ENCODE measurements at places on chromosomes 4 and X.
A peak's percentile ranks its signal among the peaks of the same experiment; 100 is the strongest.

DNA sequence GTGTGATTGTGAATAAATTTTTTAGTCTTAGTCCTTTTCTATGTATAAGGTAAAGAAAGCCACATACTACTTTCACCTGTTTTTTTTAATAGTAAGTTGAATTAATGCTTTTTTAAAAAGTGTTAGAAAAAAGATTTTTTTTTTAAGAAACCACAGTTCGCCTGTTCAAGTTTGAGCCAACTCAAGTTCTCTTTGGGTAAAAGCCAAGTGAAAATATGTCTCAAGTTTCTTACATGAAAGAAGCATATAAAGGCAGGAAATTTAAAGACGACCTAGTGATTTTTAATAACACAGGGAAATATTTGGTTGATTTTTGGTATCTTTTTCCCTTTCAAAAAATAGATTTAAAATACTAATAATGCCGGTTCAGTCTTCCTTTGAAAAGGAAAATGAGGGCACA lies 369.9 kb upstream of the NR3C2 start:
- DNase-seq = no peak

GRCh38 chrX:119495734-119496726 lies 27.8 kb downstream of the SLC25A5 start:
- DNase-seq = no peak

DNA sequence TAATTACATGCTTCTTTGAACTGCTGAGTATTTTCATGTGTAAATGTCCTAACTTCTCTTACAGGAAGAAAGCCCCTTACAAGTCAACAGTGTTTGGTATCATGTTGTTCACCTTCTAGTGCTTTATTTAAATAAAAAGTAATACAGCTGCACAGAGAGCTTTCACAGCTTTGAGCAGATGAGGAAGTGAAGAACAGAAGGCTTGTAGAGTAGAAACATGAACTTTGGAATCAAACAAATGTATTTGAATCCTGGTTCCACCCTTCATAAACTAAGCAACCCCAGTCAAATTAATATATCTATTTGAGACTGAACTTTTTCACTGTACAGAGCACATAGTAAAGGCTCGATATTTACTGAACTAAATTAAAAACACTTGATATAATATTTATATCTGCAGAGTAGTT lies 120.5 kb downstream of the CAMK2D start:
- no peak for DNase-seq

GRCh38 chr4:77310931-77311330 lies 153.9 kb downstream of the CCNG2 start:
- no peak for DNase-seq

GRCh38 chr4:76624241-76624681 lies 189.2 kb downstream of the SHROOM3 start:
- DNase-seq = no peak

DNA sequence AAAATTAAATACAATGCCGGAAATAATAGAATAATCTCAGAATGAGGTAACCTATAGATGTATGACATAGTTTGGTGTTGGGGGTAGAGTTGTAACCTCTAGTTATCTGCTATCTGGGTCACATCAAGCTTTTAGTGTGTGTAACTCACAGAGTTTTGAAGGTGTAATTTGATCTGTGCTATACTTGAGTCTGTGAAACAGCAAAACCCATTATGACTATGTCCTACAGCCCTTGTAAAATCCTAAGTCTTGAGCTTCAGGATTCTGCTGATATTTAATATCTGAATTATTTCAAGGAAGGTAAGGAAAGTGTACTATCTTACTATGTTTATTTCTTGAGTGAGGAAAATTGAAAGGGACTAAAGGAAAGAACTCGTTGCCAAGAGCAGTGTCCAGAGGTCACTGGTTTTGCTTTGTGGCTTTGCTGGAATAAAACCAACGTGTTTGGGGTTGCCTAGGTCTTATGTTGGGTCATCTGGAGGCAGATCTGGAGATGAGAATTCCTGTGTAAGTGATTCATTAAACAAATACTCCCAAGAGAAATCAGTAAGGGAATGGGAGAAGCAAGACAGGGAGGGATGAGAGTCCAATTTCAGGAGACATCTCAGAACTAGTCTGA lies 107.8 kb upstream of the CBLL2 start:
- DNase-seq = no peak

- DNase-seq = no peak
These were observed 13.8 kb upstream of the CRLF2 start for GRCh38 chrX:1226249-1226648.

- no peak for DNase-seq
These were observed 1012.9 kb upstream of the FTHL17 start for GRCh38 chrX:32084757-32085156.

GRCh38 chrX:110156167-110156754 lies 153.3 kb downstream of the TMEM164 start:
- DNase-seq = peak; percentile 22

DNA sequence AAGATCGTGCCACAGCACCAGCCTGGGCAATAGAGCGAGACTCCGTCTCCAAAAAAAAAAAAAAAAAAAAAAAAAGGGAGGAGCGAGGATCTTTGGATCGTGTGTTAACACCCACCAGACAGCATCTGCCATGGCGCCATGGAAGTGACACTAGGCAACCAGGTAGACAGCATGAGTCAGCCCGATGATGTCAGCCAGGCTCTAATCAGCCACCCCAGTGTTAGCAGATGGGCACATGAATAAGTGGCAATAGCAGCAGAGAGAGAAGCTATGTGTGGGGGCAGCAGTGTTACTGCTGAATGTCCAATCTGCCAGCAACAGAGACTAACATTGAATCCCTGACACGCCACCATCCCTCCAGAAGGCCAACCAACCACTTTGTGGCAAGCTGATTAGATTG lies 6.6 kb downstream of the SYN1 start:
- no peak for DNase-seq

DNA sequence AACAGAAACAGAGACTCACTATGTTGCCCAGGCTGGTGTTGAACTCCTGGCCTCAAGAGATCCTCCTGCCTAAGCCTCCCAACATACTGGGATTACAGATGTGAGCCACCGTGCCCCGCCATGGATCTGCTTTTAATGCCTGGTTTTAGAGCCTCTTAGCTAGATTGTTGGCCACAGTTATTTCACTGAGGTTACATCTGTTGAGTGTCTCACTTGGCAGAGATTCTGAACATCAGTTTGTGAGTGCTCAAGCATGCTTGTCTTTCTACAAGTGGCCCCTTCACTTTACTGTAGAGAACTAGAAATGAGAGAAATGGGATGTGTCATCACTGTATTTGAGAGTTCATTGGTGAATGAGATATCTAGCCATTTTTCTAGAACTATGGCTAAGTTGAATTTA lies 218.5 kb downstream of the APBB2 start:
- no peak for DNase-seq

DNA sequence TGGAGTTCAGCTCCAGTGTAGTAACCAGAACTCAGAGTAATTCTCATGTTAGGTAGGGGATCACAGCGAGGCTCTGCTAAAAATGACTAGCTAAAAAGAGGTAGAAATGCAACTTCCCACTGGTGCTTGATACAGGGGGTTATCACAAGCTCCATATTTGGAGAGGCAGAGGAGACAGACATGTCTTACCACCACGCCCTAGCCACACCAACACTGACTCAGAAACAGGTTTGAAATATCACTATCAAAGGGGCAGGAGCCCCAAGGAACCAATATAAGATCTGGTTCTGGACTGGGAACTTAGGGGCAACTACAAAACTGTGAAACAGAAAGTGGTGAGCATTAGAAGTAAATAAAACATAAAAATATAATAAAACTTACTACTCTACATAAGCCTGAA lies 62.9 kb downstream of the IQCM start:
- no peak for DNase-seq

DNA sequence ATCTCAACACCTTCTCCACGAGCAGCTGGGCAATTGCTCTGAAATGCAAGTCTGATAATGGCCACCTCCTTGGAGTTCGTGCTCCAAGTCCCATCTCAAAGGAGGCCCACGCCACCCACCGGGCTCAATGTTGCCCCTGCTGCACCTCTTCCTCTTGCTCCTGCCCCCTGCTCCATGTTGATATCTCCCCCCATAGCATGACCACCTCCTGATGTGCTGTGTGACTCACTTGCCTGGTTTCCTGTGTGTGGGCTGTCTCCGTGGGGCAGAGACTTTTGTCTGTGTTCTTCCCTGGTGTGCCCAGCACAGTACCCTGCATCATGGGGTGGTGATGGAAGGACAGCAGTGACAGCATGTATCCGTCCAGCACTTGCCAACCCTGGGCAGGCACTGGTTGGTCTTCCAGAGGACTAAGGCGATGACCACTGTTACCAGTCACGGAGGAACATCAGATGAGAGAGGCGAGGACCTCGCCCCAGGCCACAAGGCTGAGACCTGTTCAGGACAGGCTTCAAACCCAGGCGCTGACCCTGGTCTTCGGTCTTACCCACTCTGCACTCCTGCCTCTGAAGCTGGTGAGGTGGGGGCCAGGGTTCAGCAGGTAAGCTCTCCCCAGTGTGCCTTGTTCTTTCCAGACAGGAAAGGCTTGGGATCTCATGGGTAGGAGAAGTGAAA lies 104.6 kb upstream of the LRPAP1 start:
- DNase-seq = no peak

GRCh38 chrX:107154787-107155620 lies 36.4 kb upstream of the RBM41 start:
- DNase-seq = no peak

- DNase-seq = no peak
These were observed 163.2 kb downstream of the DCK start for GRCh38 chr4:71156616-71157015.

DNA sequence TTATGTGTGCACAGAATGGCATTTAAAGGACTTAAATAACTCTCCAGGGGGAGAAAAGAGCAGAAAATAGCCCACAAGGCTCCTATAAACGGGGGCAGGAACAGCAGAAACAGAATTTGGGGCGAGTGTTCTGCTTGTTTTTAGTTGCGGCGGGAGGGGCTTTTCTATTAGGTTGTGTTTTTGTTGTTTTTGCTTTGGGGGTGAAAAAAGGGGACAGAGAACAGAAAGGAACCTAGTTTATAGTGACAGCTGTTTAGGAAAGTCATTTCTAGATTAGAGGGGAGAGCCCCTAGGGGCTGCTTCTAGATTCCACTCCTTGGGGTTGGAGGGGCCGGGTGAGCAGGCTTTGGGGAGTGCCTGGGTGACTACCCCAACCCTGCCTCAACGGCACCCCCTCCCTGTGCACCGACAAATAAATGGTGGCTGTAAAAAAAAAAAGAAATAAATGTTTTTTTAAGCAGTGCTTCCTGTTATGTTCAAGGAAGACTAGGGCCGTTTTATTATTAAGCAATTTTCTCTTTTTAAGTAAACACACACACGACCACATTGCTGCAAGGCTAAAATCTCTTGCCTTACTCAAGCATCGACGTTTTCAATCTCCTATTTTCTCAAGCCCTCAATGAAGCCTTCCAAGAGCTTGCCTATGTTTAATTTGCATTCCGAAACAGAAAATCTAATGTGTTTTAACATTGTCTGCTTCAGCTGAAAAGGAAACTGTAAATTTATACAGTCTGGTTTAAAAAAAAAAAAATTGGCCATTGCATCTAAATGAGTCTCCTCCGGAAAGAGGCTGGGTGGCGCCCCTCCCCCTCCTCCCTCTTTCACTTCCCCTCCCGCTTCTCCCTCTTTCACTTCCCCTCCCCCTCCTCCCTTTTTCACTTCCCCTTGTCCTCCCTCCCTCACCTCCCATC lies 123.3 kb upstream of the TBL1X start:
- peak; percentile 64 for DNase-seq

DNA sequence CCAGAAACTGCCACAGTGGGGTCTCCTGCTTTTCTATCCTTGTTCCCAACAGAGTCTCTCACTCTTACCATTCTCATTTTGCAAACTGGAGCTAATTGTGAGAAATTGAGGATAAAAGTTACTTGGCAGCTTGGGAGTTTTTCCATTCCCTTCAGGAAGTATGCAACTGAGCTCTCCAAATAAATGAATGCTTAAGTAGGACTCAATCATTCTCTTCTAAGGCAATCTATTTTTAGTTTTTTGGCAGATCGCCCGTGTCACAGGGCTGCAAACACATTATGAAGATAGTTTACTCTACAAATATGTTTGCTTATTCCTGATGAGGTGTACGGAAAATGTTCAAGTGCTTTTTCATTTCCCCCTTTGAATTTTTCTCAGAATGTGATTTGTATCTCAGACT lies 5.3 kb downstream of the ASB11 start:
- peak; percentile 59 for DNase-seq

GRCh38 chrX:151704041-151704663 lies 8.9 kb downstream of the PRRG3 start:
- no peak for DNase-seq

- DNase-seq = no peak
These were observed 405.1 kb downstream of the KCNIP4 start for GRCh38 chr4:21543514-21543913.

DNA sequence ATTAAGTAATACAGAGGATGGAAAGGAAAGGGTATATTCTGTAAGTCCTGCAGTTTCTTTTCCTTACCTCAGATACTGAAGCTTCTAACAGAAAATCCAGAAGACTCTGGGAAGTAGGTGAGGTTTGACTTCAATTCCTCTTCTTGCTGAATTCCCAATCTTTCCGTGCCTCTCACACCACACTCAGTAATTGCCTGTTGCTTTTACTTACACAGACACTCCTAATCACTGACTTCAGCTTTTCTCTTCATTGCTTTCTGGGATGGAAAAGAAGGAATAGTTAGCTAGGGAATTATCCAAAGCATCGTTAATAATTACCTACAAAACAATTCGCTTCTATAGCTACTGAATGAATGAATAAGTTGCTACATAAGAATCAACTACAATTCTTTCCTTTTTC lies 163.6 kb downstream of the FBXO8 start:
- DNase-seq = no peak

- DNase-seq = no peak
These were observed 490 bp downstream of the RWDD4 start for GRCh38 chr4:183658362-183659028.

DNA sequence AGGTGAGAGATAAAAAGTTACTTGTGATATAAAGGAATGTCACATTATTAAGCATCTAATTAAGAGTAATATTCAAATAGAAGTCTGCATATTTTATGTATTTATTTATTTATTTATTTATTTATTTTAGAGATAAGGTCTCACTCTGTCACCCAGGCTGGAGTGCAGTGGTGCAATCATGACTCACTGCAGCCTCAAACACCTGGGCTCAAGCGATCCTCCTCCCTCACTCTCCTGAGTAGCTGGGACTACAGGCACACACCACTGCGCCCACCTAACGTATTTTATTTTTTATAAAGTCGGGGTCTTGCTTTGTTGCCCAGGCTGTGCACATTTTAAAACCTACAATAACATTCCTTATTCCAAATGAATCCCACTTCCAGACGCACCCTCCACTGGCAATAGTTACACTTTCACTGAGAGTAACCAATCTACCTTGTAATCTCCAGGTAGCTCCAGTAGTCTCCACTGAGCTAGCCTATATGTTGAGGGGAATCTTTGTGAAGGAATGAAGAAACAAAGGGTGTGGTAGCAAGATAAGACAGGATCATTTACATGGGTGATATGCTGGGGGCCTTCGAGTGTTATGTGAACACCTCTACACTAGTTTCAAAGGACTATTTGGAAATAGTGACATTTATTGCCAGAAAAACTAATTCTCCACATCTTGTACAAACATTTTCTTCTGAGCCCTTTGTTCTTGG lies 11.9 kb downstream of the SH3D19 start:
- DNase-seq = no peak
